ENCODE measurements at places on chromosomes 12 and 14.

DNA sequence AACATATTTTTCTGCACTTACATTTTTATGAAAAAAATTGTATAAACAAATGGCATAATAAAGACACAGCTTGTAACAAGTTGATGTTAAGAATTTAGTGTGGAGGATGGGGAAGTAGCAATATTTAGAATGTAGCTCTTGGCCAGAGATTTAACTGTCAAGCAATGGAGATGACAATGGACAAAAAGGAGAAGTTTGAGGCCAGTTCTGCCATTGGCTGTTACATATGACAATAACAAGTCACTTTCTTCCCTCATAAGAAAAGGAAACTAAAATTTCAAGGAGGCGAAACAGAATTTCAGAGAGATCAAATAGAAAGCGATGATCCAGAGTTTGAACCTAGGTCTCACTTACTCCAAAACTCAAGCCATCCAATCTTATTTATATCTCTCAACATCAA, 122.8 kb upstream of the CCDC175 start:
- no peak for DNase-seq

- DNase-seq: no peak
Observed at GRCh38 chr12:31035967-31036665, 37.5 kb upstream of the DDX11 start.

GRCh38 chr12:17971850-17972249, 118.1 kb downstream of the RERGL start:
- no peak for DNase-seq

- no peak for DNase-seq
Observed at GRCh38 chr14:53790731-53791500, 165.7 kb downstream of the BMP4 start.

GRCh38 chr12:108566452-108566851, 4.1 kb downstream of the ISCU start:
- DNase-seq: no peak

GRCh38 chr12:43602738-43603137, 50.7 kb upstream of the ADAMTS20 start:
- DNase-seq: no peak

DNA sequence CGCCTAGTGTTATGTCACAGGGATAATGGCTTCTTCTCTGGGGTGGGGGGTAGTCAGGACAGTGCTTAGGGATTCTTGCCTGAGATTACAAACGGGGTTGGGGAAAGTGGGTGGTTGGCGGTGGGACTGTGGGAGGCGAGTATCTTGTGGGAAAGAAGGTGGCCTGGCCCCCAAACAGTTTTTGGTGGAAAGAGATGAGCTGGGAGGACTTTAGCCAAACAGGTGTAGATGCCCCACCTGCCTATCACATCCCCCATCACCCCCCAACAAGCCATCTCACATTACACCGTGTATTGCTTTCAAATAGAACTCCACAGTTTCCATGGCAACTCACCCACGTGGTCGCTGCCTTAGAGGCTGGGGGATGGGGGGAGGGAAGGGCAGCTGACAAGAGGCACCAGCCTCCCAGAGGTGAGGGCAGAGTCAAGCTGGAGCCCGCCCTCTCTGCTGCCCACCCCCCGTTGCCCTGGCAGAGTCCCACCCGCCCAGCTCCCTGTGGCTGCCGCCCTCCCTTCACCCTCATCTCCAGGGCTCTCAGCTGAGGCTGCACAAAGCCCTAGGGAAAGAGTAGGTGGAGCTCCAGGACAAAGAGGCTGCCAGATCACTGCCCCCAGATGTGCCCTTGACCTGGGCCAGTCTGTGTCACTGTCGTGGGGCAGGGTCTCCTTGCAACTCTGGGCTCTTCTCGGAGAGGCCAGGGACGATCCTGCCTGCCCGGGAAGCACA, 98.3 kb downstream of the LRRC74A start:
- no peak for DNase-seq
